ENCODE measurements at places on chromosomes 2 and 18.

DNA sequence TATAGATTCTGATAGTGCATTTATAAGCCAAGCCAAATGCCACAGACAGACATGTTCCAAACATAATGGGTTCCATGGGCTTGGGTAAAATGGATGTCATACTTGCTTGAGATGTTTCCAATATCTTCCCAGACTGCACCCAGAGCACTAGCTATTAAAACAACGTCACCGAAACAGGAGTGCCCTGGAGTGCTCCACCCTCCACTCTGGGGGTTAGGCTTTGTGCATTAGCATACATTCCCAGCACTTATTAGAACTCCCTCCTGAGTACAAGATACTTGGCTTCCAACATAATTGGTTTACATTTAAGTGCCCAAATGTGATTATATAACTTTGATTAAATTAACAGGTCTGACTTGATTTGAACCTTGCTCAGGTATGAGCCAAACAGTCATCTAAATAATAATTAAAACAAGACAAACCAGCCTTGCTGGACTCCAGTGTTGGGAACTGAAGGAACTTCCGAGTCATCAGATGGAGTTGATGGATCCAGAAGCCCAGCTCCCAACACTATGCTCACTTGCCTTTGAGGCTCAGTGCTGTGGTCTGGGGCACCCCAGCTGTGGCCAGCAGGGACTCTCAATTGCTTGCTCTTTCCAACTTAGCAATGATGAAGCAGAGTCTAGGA, 60.5 kb upstream of the LGALSL start:
- DNase-seq = no peak

- DNase-seq = peak; percentile 86
These were observed at the start of gene TWIST2 for GRCh38 chr2:238847841-238848690. Gene TWIST2 (plus strand): TSS chr2:238848085. CDS start chr2:238848216, 131 bp downstream.

DNA sequence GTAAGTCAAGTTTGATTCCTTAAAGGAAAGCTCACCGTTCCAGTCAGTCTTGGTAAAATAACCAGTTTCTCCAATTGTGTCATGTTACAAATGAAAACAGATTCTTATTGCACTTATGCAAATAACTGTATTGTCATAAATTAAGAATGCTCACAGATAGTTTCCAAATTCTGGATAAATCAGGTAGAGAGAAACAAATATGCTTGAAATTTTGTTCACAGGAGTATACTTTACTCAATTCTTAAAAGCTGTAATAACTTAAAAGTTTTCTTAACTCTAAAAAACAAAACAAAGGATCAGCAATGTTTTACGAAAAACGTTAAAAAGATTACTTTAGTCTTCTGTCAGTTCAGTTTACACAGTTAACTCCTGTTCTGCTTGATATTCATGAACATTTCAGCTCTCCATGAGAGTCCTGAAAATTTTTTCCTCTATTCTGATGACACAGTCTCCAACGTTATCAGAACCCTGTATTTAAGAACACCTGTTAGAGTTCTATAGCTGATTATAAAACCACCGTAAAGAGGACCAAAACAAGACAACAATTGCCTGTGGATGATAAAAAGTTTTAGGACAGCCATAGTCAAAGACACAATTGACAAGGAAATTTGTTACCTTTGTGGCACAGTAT, 4.4 kb downstream of the GAL3ST2 start:
- DNase-seq = no peak

DNA sequence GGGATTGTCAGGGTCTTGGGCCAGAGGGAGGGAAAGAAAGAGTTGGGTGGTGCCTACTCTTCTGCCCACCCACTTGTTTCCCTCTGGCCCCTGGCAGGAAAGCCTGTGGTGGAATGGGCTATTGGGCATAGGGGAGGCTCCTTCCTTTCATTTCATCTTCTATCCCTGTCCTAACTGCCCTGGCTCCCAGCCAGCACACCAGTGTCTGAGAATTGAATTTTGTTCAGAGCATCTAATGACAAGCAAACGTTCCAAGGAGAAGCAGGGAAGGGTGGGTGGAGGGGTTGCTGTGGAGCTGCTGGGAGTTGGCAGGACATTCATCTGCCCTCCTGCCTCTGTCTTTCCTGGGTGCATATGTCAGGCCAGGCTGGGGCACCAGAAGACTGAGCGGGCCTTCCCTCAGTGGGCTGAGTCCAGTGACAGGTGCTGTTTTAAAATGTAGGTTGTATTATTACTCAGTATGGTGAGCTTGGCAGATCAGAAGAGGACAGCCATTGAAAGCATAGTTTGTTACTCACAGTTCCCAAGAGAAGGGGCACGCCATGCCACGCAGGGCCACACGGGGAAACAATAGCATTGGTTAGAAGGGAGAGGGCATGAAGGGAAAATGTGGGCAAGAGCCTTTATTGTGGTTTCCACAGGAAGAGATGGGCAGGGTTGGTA, 171.9 kb downstream of the ACOXL start:
- no peak for DNase-seq

DNA sequence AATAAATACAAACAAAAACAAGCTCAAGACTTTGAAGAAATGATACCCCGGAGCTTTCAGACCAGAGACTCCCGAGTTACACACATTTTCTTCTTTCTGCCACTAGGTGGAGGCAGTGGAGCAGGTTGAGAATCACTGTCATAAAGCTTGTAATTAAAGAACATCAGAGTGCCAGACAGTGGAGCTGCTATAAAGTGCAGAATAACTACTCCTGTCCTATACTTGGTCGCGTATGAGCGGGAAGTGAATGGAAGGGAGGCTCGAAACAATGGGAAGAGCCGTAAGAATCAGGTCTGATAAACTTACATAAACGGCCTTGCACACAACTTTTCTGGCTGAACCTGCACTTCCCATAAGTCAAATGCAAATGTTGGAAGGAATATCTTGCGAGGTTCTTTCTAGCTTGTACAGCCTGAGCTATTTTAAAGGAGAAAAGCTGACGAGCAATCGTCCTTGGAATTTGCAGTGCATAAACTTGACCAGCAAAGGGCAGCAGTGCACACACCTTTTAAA, 189.0 kb downstream of the RPIA start:
- DNase-seq = peak; percentile 23

- DNase-seq = peak; percentile 89
These were observed 342.1 kb downstream of the SLC4A3 start for GRCh38 chr2:219969508-219969907.

GRCh38 chr18:30992231-30992630, 50.3 kb downstream of the DSC3 start:
- DNase-seq = no peak

- DNase-seq = peak; percentile 59
These were observed 863 bp upstream of the SIX2 start for GRCh38 chr2:45009928-45010701.

GRCh38 chr18:59072727-59073421, 66.8 kb upstream of the SEC11C start:
- DNase-seq = no peak

DNA sequence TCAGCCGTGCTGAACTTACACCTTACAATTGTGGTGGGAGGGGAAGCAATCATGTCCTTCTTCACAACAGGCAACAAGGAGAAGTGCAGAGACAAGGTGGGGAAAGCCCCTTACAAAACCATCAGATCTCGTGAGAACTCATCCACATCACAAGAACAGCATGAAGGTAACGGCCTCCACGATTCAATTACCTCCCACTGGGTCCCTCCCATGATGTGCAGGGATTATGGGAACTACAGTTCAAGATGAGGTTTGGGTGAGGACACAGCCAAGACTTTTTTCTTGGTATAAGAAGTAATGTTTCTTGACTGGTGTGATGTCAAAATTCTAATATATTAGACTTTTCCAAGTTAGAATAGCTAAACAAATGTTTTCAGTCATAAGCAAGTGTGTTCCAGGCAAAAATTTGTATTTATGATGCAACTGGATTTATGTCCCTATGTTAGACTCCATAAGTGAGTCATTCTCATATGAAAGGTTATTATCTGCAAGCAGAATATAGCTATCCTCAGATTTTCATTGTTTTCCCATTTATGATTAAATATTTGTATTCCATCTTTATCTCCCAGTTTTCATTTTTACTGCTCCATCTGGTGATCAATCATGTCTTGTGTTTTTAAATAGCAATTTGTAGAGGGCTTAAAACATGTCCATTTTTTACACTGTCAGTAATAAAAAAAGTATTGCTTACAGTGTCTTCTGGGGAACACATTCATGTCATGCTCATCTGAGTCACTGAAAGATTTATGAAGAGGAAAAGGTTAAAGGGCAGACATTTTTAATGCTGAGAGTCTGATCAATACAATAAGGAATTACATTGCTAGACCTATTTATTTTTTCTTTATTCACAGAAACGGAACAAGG, 995.2 kb upstream of the CDH2 start:
- no peak for DNase-seq

GRCh38 chr18:68467957-68468356, 247.0 kb downstream of the TMX3 start:
- DNase-seq = no peak

DNA sequence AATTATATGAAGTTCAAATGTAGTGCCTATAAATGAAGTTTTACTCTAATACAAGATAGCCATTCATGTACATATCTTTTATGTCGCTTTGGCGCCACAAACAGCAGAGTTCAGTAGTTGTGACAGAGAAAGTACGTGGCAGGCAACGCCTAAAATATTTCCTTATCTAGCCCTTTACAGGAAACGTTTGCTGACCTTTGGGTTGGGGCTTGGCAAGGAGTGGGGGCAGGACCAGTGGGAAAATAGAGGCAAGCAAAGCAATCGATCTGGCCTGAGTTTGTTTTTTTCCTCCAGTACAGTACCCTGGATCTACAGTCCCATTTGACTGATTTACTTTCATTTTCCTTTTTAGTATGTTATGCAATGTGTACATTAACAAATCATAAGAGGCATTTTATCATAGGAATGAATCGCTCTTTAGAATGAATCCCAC, 13.1 kb downstream of the CCDC68 start:
- DNase-seq = no peak

GRCh38 chr2:69979902-69980807, 18.7 kb upstream of the ASPRV1 start:
- no peak for DNase-seq
